ENCODE measurements at places on chromosomes 5 and 9. TPM values are rescaled to one million over a fixed set of nuclear protein-coding genes. Genes with fewer than 3 reads are reported as not detected.

HRCT1 gene
- 0.45 TPM for total RNA-seq

PKD2L2 gene
- total RNA-seq: not detected

ANKRD20A1 gene
- total RNA-seq: not detected

PCDHA1 gene
- total RNA-seq: 0.35 TPM
